ENCODE measurements at places on chromosomes 6 and 20.

DNA sequence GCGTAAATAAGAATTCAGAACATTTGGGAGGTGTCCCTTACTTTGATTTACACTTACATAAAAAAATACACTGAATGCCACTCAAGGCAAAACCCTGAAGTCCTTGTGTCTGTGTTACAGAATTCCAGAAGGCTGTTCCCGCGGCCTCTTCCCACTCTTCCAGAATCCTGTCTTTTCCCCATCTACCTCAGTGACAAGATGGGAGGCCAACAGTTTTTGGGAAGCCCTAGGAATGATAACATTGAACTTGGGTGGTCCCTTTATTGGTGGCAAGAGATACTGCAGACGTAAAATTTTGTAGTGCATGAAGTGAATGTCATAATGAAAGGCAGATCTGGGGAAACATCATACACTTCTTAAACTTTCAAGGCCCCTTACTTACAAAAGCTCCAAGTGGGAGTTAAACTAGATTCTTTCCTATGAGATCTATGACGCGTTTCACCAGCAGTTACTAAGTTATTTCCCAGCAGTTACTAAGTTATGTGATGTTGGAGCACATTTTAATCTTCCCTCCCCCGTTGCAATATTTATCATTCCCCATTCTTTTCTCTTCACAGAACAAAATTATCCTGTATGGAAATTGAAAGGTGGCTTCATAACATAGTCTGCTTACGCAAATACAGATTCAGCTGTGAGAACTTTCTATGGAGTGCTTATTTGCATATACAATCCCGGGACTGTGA, 79.5 kb downstream of the BCAS1 start:
- no peak for DNase-seq

GRCh38 chr20:23050076-23050838, 785 bp upstream of the THBD start:
- no peak for DNase-seq

DNA sequence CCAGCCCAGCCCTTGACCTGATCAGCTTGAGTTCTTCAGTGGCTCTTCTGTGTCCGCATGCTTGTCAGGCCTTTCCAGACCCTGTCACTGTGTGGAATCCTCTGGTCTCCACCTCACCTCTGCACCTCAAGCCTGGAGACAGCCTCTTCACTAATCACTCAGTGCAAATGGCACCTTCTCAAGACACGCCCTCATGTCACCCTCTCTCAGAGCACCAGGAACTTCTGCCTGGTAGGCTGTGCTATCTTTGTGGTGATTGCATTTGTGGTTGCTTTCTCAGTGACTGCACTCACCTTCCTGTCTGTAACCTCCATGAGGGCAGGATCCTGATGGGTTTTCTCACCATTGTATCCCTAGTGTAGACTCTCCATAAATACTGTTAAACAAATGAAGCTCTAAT, 435.2 kb upstream of the CDH4 start:
- no peak for DNase-seq

DNA sequence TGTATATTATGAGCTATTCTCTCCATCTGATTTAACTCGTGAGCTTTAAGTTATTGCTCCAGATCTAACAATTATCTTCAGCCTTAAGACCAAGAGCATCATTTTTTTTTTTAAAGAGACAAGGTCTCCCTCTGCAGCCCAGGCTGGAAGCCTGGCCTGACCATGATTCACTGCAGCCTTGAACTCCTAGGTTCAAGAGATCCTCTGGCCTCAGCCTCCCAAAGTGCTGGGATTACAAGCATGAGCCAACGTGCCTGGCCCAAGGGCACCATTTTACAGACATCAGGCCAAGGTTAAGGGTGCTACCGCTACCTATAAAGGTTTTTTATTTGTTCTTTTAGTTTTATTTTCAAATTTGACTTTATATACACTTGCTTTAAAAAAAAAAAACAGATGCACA, 2.3 kb downstream of the SUPT3H start:
- DNase-seq, result no peak

All from stimulated activated CD8-positive, alpha-beta memory T cell treated with anti-CD3 and anti-CD28 coated beads, Interleukin-4, amount 100 ng/mL, for 24 hours (primary cell).